NCI-H146 (cell line): ENCODE measurements at places on chromosomes 6 and 20.

- DNase-seq: peak; percentile 67
These were observed at the start of gene ME1 for GRCh38 chr6:83430611-83431544. ME1 (minus strand) TSS chr6:83431051; CDS start chr6:83430954, 97 bp downstream.

GRCh38 chr6:128508588-128509296 lies 11.7 kb downstream of the PTPRK start:
- DNase-seq: no peak

- DNase-seq: peak; percentile 44
These were observed 10.6 kb downstream of the RPS10 start for GRCh38 chr6:34414999-34415858.

DNA sequence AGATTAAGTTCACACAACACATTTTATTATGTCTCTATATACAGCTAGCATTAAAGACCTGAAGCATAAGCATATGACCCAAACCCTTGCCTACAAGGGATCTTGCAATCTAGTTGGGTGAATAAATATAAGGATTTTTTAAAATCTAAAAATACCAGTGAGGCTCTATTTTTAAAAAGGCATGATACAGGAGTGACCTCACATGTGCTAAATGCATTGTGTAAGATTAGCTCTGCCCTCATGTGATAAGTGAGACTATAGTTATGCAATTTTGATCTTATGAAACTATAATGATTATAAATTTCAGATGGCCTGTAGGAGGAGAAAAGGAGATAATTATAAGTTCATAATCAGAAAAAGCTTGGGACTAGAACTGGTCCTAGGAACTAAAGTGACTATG lies 451.0 kb upstream of the MAN1A1 start:
- DNase-seq: no peak

DNA sequence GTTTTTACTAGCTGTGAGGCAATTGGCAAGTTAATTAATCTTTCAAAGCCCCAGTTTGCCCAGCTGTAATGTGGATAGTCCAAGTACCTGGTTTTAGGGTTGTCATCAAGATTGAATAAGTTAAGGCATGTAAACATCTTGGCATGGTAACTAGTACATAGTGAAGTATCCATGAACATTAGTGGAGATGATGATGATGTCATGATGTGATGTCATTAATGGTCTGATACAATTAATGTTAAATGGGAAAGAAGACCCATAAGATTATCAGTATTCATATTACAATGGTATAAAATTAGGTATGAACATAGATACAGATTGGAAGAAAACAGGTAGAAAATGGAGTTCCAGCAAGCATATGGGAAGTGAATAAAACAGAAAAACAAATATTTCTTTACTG lies 5.3 kb downstream of the EPB41L1 start:
- no peak for DNase-seq

DNA sequence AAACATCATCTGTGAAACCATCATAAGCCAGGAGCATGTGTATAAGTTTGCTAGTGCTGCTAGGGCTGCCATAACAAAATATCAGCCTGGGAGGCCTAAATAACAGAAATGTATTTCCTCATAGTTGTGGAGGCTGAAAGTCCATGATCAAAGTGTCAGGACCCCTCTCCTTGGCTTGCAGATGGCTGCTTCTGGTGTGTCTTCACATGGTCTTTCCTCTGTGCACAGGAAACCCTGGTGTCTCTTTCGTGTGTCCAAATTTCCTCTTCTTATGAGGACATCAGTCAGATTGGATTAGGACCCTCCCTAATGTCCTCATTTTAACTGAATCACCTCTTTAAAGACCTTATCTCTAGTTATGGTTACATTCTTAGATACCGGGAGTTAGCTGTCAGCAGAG lies 6.2 kb upstream of the CITED2 start:
- no peak for DNase-seq
